ENCODE measurements at places on chromosomes 5 and 9. TPM values are rescaled to one million over a fixed set of nuclear protein-coding genes. Genes with fewer than 3 reads are reported as not detected.
A peak's percentile ranks its signal among the peaks of the same experiment; 100 is the strongest.

DNA sequence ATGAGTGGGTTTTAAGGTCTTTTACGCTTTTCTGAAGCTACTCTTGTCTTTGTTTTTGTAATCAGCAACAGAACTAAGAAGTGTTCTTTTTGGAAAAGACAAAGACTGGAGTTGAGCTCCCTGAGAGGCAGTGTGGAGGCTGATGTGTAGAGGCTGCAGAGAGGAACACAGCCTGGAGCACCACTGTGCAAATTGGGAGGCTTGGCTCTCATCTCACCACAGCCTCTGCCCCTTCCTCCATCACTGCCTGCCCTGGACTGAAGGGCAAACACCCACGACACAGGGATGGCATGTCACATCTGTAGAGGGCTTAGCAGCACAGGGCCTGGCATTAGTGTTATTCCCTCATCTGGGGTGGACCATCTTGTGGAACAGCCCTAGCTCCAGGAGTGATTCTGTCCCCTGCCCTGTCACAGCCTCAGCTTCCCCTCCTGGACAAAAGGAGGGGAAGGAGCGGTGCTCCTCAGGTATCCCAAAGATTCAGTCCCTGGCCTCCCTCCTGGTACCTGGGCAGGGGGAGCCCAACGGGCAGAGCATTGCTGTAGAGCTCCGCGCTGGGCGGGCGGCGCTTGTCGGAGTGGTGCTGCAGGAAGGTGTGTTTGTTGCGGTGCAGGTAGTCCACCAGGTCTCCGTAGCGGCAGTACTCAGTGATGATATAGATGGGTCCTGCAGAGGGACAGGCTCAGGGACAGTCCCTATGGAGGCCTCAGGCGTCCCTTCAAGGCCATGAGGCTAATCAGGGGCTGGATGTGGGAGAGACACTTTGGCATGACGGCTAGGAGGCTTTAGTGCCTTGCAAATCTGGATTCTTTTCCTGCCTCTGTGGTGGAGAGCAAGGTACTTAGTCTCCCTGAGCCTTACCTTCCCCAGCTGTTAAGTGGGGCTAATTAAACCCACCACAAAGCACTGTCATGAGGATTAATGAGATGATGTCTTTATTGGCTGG, 32.8 kb downstream of the PDGFRB start:
- no peak for DNase-seq

- peak; percentile 73 for DNase-seq
Observed at GRCh38 chr5:159156426-159157238, 52.7 kb downstream of the RNF145 start.

DNA sequence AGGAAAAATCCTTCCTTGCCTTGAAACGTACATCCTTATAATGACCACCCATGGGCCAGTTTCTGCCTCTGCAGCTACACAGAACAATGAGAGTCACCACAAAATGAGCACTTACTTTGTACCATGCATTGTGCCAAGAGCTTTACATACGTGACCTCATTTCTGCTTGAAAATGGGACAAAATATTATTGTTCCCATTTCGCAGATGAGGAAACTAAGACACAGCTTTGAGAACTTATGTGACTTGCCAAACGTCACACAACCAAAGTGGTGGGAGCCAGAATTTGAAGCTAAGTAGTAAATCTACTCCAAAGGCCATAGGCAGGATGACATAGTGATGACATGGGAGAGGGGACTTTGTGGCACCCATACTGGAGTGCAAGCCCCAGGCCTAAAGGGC, 34.8 kb upstream of the GRPEL2 start:
- DNase-seq = no peak

Gene SLC6A19
- total RNA-seq = not detected

- DNase-seq = no peak
Observed at GRCh38 chr5:168066536-168067208, 224.8 kb upstream of the WWC1 start.

- DNase-seq = no peak
Observed at GRCh38 chr5:132901036-132901435, 27.6 kb downstream of the LEAP2 start.

DNA sequence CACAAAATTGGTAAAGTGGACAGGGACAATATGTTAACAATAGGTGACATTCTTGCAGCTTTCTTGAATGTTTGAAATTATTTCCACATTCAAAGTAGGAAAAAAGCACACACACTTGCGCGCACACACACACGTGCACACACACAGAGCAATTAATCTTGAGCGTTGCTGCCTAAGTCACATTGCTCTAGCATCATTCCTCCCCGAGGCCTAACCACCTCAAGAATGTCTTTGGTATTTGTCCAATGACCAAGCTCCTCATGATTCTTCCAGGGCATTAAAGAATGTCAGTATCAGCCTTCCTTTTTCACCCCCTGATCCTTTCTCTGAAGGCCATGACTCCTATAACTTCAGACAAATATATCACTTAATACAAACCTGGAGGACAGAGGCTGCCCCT, 198.1 kb downstream of the NPR3 start:
- DNase-seq = no peak

Gene PCDHA2
- not detected for total RNA-seq

- no peak for DNase-seq
Observed at GRCh38 chr5:180592176-180592575, 877 bp upstream of the SCGB3A1 start.

DNA sequence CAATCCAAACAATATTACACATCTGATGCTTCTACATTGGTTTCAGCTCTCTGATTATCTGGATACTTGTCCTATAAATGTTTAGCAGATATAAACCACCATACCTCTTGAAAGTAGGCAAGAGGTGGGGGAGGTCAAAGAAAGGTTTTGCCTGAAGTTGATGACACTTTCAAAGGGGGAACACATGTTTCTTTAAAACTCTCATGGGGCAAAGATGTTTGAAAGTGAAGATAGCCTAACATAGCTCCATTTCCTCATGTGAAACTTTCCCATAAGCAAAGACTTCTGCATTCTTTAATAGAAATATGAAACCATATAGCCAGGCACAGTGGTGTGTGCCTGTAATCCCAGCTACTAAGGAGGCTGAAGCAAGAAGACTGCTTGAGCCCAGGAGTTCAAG, 62.1 kb downstream of the CETN3 start:
- DNase-seq = no peak

Gene ELAVL2
- not detected for total RNA-seq

DNA sequence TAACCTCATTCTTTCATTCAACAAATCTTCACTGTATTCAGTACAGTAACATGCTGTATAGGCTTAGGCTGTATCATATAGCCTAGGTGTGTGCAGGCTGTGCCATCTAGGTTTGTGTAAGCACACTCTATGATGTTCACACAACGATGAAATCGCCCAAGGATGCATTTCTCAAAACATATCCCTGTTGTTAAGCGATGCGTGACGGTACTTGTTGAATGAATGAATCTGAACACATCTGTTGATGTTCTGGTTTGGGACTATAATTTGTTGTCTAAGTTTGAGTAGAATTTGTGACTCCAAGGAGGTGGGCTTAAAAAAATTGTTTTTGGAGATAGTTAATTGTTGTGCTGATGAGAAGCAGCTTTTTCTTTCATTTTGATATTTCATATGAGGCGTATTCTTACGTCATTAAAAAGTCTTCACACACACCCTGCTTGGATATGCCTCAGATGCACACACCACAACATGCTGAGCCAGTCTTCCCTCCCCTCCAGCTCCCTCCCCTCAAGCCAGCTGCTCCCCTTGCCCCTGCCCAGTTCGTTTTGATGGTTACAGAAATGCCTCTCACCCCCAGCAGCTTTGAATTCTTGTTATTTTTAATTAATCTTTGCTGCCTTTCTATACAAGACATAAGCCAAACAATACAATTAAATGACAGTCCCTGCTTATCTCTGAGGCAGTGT, 5.5 kb upstream of the PSAT1 start:
- no peak for DNase-seq

Gene PITX1
- total RNA-seq = not detected

- DNase-seq = no peak
Observed at GRCh38 chr9:91458906-91459305, 35.3 kb upstream of the NFIL3 start.

Gene PDE6A
- total RNA-seq = not detected

GRCh38 chr5:58259685-58260152, 200.2 kb downstream of the PLK2 start:
- no peak for DNase-seq

Gene OBP2B
- not detected for total RNA-seq

DNA sequence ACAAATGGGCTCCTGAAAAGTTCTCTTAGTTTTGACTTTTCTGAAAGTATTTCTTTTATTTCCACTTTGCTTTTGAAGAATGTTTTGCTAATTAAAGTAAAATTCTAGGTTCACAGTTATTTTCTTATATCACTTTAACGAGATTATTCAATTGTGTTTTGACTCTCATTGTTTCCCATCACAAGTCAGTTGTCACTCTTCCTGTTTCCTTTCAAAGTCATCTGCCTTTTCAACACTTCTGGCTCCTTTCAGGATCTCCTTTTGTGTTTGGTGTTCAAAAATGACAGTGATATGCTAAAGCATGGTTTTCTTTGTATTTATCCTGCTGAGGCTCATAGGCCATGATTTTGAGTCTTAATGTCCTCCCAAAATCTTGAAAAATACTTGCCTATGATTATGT, 235.4 kb upstream of the TAS2R1 start:
- DNase-seq = no peak

Gene TMEM171
- not detected for total RNA-seq

DNA sequence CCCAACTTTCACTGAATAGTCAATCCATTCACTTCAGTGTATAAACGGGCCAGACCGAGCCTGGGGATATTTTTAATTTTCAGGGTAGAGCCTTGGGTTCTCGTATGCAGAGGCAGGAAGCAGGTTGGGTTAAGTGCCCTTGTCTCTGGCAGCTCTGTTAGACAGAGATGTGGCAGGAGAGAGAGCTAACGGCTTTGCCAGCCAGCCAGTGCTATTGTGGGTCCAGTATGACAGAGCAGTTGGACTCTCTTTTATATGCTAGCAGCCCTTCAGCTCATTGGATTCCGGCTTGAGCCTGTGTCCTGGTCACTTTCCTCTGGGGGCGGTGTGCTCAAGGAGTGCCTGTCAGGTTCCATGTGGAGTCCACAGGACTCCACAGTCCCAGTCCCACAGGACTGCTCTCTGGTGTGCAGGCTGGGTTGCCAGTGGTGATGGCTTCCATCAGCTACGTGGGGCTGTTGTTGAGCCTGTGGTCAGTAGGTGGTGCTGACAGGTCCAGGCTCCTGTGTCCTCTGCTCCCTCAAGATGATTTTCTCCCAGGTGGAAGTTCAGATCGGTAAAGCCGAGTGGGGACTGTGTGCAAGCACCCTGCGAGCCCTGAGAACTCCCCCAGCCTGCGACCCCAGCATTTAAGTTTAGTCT, 14.3 kb downstream of the CLTA start:
- DNase-seq = no peak

Gene SPINK13
- not detected for total RNA-seq

DNA sequence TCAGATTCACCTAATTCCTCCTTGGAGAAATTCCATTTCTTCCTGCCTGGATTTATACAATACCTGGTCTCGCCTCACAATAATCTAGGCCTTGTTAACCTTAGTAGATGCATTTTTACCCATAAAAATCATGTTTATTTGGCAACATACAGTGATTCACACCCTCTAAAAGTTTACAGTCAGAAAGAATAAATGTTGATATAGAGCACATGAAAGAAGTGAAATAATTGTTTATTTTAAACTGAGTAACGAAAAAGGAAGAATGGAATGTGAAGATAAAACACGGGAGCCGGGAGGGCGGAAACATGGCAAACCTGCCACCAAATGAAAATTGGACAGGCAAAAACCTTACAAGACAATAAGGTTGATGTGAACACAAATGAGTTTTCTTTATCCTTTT, 28.9 kb upstream of the KCNN2 start:
- no peak for DNase-seq

DNA sequence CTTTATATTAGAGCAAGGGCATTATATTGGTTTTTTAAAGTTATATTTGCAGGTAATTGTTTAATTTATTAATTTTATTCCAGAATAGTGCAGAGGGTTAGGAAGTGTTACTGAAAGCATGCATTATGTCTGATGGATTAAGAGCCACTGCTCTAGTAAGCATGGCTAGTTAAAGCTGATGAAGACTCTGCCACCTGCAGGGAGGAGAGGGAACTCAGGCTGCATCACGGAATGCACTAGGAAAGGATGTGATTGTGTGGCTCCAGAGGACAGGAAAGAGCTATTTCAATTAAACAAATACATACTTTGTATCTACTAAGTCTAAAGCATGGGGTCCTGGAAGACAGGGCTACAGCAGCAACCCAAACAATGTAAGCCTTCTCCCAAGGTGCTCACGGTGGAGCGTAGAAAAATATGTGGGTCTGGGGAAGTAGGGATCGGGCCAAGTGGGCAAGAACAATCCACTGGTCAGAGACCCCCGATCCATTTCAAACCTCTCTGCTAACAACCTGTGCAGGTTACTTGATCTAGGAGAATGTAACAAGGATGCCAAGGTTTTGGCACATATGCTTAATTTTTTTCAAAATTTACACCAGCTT, 15.3 kb upstream of the GRXCR2 start:
- no peak for DNase-seq

Gene PCDHB10
- not detected for total RNA-seq

- DNase-seq = no peak
Observed at GRCh38 chr9:105191508-105192121, 52.8 kb upstream of the SLC44A1 start.

DNA sequence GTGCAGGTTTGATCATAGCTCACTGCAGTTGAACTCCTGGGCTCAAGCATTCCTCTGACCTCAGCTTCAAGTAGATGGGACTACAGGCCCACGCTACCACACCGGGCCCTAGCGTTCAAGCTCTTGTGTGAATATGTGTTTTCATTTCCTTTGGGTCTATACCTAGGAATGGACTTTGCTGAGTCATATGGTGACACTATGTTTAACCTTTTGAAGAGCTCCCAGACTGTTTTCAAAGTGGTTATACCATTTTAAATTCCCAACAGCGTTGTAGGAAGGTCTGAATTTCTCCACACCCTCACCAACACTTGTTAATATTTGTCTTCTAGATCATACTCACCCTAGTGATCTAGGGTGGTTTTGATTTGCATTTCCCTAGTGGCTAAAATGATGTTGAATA, 33.5 kb downstream of the FAF2 start:
- no peak for DNase-seq

DNA sequence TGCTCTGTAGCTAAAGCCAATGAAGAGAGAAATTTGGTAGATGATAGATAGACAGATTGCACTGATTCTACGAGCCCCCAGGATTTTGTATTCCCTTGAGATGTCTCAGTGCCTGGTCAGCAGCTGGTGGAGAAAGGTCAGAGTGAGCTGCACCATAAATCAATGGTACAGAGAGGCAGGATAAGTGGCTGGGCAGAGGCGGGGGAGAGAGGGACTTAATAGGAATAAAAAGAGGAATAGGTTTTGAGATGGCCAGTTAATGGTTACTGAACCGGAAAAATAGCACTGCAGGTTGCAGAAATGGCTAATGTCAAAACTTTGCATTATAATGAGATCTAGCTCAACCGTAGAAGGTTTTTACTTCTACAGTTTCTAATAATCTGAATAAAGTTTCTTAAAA, 47.9 kb upstream of the SLC12A2 start:
- no peak for DNase-seq

Gene SOX30
- total RNA-seq = not detected

GRCh38 chr5:40497573-40497972, 182.1 kb upstream of the PTGER4 start:
- DNase-seq = no peak

Gene GABBR2
- total RNA-seq = not detected

GRCh38 chr9:33309903-33310302, 19.6 kb downstream of the NFX1 start:
- no peak for DNase-seq

GRCh38 chr9:136545965-136546696, at the start of gene NOTCH1:
NOTCH1 (minus strand) TSS chr9:136546048; CDS start chr9:136545786, 262 bp downstream.
- DNase-seq = peak; percentile 85
